ENCODE measurements at places on chromosomes 16 and 17.

DNA sequence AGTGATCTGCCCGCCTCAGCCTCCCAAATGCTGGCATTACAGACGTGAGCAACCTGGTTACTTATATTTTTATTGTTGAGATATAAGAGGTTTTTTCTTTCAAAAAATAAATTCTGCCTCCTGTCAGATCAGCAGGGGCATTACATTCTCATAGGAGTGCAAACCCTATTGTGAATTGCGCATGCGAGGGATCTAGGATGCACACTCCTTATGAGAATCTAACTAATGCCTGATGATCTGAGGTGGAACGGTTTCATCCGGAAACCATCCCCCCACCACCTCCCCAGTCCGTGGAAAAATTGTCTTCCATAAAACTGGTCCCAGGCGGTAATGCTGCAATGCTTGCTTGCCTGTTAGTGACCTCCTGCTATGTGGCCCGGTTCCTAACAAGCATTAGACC is 7.5 kb upstream of the CNEP1R1 start:
- no peak for DNase-seq

GRCh38 chr17:10435096-10435495 is 13.3 kb upstream of the MYH8 start:
- DNase-seq = no peak

- DNase-seq = peak; percentile 95
These were observed 13.2 kb downstream of the ATP5PD start for GRCh38 chr17:75033346-75034235.

GRCh38 chr16:19505600-19506303 is 16.1 kb downstream of the GDE1 start:
- DNase-seq = no peak

DNA sequence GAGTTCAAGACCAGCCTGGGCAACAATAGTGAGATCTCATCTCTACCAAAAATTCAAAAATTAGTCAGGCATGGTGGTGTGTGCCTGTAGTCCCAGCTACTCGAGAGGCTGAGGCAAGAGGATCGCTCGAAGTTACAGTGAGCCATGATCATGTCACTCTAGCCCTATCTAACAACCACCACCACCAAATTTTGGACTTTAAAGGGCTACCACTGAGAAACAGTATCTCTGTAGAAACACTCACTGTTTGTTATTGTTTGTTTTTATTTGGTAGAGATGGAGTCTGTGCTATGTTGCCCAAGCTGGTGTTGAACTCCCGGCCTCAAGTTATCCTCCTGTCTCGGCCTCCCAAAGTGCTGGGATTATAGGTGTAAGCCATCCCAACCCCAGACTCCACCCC is 1.3 kb upstream of the UBALD2 start:
- DNase-seq = no peak

DNA sequence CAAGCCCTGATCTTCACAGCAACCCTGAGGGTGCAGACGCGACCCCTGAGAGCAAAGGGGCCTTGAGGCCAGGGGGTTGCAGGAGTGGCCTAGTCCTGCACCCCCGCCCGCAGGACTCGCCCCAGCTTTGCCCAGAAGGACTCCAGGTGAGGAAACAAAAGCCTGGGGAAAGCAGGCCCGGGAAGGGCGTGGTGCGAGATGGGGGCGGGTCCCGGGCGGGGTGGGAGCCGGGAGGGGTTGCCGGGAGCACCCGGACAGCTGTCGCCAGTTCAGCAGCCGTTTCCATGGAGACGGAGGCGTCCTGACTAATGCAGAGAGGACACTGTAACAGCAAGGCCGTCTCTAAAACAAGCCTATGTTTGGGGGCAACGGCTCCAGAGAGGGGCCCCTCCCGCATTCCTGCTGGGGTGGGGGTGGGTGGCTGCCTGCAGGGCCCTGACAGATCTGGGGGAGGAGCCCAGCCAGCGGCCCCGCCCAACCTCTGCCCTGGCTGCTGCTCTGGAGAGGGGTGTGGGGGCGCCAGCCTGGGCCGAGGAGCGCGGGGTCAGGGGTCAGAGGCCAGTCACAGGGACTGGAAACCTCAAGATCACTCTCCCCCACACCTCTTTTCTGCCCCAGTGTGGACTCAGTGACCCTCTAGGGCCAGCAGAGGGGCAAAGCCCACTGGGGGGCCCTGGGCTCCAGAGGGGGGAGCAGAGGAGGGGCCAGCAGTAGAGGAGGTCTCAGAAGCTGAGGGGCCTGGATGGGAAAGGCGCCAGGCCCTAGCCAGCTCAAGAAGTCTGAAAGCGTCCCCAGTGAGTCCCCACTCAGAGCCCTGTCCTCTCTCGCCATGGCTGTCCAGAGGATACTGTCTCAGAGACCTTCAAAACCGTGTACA is 3.1 kb upstream of the TPPP3 start:
- no peak for DNase-seq

DNA sequence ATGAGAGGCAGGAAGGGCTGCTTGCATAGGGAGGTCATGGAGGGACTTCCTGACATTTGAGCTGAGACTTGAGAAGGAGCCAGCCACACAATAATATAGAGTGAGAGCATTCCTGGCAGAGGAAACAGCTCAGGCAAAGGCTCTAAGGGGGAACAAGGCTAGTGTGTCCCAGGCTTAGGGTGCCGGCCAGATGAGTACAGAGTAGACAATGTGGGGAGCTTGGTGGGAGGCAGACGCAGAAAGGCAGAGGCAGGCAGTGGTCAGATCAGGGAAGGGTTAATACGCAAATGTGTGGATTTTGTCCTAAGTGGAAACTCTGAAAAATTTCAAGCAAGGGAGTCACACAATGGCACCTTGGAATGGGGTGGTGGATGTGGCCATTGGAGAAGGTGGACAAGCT is 31.3 kb downstream of the CD300LB start:
- no peak for DNase-seq

- DNase-seq = peak; percentile 62
These were observed 36.4 kb downstream of the CDK5R1 start for GRCh38 chr17:32523017-32523680.

DNA sequence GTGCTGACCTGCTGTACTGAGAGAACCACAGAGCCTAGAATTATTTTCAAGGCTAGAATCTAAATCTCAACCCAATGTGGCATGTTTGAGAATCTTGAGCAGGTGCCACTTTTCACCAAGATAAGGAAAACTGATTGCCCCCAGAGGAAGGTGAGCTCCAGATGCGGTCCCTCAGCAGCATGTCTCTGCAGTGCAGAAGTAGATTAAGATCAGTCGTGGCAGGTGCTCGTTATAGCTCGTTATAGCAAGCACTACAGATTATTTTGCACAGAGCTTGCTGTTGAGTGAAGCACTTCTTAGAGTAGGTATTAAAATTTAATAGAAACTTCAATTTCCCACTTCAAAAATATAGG is 176.0 kb downstream of the AATF start:
- DNase-seq = no peak

- no peak for DNase-seq
These were observed 364.0 kb downstream of the NPIPA8 start for GRCh38 chr16:17972460-17972943.

GRCh38 chr17:38779965-38780752 is 19.2 kb downstream of the PIP4K2B start:
- DNase-seq = no peak

- no peak for DNase-seq
These were observed 2.1 kb downstream of the SRSF2 start for GRCh38 chr17:76735006-76735405.

GRCh38 chr16:73329358-73330286 is 281.7 kb upstream of the ZFHX3 start:
- no peak for DNase-seq

- no peak for DNase-seq
These were observed 491 bp downstream of the POLR2C start for GRCh38 chr16:57462978-57463362.

DNA sequence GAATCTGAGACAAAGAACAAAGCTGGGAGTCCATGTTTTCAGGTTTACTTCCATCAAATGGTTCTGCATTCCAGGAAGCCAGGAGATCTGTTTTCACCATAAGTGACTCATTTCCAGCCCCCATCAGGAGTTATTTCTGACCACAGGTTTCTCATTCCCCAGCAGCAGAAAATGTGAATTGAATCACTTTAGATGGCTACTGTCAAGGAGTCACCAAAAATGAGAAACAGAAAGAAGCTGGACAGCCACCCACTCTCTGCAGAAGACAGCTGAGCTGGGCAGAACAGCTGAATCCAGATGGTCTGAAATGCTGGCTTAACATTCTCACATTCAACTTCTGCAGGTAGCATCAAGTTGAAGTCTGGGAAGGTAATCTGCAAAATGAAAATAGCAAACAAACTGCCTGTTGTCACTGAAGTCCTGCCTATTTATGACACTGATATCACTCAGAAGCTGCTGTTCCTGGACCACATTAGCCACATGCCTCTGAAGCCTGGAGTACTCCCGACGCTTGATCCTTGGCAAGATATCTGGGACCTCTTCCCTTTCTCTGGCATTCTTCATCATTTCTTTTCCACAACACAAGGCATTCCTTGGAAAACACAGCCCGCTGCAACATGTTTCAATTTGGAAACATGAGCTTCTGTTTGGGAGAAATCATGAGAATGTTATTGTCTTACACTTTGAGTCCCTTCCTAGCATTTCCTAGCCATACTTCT is 15.3 kb downstream of the CCL11 start:
- no peak for DNase-seq

DNA sequence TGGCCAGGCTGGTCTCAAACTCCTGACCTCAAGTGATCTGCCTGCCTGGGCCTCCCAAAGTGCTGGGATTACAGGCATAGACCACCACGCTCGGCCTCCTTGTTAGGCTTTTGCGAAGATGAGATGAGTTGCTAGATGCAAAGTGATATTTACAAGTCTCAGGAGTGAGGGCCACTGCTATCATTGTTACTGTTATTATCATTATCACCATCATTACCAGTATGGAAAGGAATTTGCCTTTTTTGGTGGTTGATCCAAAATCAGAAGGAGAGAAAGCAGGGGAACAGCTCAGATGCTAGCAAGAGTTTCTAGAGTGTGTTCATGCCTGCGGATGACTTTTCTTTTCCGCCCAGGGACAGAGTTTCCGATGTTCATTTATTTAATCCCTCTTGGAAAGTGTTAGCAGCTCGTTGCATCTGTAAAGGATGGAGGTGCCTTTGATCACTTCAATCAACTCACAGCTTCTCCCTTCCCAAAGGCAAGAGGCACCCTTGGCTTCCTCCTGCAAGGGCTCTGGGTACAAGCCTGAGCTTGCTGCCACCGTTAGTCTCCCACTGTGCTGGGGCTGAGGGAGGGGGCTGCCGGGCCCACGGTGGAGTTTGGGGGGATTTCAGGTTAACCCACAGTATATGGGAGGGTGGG is 21.6 kb downstream of the ITPRIPL2 start:
- no peak for DNase-seq

DNA sequence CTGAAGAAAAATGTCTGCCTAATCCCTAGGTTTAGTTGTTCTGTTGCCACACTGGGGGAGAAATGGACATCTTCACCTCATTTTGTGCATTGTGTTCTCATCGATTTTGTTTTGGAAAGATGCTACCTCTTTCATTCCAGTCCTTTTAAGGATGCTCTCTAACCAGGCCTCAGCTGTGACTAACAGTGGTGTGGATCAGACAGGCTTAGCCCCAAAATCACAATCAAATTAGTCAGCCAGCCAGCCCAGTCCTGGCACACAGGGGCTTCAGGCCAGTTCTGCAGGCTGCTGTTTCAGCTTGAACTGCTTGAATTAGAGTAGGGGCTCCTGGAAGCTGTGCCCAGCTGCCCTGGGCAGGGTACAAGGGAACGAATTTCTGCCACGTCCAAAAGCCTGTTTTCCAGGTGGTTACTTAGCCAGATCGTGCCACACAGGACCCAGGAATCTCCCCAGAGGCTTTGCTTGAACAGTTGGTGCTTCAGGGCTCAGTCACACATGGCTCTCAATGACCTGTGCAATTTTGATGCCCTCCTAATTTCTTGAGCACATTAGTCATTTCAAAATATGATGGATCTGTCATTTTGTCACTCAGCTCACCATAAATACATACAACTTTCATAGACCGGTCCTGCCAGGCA is 60.7 kb downstream of the CLEC16A start:
- no peak for DNase-seq

GRCh38 chr17:4544135-4544950 is 10.8 kb downstream of the MYBBP1A start:
- DNase-seq = no peak

DNA sequence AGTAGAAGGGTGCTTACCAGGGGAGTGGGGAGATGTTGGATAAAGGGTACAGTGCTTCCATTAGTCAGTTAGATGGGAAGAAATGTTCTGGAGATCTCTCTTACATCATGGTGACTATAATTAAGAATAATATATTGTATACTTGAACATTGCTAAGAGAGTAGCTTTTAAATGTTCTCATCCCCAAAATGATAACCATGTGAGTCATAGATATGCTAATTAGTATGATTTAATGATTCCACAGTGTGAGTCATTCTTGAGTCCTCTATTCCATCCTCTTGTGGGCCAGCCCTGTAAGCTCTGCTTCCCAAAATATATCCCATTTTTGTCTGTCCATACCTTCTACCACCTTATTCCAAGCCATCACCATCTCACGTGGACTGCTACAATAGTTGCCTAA is 80.6 kb upstream of the CDH11 start:
- DNase-seq = no peak

DNA sequence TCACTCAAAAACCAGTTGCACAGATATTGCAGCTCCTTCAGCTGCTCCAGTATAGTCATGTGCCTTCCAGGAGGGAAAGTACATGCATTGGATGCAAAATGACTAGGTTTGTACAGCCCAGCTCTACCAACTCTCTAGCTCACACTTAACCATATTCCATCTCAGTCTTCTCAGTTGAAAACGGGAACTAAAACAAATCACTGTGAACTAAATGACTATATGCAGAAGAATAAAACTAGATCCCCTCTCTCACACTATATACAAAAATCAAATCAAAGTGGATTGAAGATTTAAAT is 24.9 kb downstream of the DCUN1D3 start:
- DNase-seq = no peak

- DNase-seq = no peak
These were observed 35.8 kb downstream of the METRNL start for GRCh38 chr17:83115202-83115651.

DNA sequence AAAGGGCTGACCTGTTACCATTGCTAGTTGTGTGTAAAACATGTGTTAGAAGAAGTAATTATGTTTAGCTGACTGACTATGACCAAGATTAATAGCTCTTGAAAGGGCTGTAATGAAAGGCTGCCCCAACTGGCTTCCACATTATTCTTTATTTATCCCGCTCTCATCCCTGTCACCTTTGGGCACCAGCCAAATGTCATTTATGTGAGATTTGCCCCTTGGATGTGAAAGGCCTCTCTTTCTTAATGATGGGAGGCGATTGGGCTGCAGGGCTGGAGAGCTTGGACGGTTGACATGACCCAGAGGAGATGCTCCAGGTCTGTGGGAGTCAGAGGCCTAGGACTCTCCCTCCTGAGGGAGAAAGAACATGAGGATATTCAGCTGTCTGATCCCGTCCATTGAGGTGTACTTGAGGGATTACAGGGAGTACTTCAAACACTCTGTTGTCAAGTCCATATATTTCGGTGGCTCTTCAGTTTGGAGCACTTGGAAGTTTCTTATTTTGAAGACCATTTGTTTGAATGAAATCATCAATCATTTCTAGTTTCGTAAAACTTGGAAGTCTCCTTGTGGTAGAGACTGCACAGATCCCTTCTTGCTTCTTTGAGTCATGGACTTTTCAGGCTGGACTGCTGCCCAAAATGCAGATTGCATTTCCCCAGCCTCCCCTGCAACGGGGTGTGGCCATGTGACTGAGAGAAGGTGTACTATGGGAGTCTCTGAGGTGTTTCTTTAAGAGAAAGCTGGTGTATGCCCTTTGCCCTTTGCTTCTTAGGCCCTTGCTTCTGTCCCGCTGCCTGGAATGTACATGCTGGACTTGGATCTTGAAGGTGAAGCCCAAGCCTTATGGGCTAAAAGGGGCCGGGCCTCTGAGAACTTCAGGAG is 51.3 kb downstream of the FTO start:
- no peak for DNase-seq

All from stimulated activated CD4-positive, alpha-beta T cell treated with anti-CD3 and anti-CD28 coated beads, Interleukin-1b, Interleukin-23, amount 100 ng/mL, for 48 hours (primary cell).